ENCODE measurements at places on chromosomes 3 and 15. TPM values are rescaled to one million over a fixed set of nuclear protein-coding genes. Genes with fewer than 3 reads are reported as not detected.

DNA sequence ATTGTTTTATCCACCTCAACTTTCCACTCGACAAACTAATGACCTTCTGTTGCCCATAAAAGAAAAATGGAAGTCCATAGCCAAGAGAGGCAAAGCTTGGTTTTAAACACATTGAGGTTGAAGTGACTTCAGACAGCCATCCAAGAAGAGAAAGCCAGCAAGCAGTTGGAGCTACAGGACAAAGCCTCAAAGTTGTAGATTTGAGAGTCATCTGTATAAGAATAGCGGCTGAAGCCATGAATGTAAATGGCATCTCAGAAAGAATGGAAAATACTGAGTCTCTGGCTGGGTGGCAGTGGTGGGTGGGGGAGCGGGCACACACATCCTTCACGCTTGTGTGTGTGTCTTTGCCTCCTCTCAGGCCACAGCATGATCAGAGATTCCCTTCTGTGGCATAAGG lies 124.1 kb upstream of the CHRM5 start:
- DNase-seq, result no peak

DNA sequence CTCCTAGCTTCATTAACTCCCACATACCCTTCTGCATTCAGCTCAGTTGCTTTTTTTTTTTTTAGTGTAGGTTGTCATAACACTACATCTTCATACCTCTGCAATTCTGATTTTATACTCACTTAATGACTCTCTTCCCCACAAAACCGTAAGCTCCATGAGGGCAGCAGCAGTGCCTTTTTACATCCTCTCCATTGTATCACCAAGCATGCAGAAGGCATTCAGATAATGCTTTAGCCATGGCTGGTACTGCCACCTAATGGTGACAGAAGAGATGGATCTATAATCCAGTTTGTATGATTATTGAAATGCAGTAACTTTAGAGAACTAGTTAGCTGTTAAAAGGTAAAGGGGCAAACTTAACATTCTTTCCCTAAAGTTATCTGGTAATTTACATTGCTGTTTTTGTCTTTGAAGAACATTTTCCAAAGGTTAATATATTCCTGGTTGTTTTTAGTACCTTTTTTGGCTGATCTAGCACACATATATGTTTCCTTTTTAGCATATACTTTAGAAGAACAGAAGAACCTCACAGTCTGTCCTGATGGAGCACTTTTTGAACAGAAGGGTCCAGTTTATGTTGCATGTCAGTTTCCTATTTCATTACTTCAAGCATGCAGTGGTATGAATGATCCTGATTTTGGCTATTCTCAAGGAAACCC lies 36.8 kb downstream of the ATP1B3 start:
- DNase-seq, result no peak

DNA sequence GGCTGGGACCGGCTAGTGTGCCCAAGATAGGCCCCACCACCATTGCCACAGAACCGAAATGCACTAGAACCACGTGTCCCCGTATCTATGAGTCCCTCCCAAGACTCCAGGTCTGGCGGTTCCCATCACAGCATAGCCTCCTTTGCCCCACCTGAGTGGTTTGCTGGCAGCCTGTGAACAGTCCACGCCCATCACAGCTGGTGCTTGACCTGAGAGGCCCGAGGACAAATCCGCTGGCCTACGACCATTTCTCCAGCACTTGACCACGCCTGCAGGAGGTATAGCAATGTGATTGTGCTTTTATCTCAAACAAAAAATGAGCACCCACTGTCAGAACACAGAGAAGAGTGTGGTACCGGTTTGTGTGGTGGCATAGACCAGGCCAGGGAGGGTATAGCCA lies 736.7 kb upstream of the GBE1 start:
- DNase-seq, result no peak

GRCh38 chr3:151278230-151278629 lies at the start of gene P2RY14:
Gene P2RY14 (minus strand): TSS chr3:151278542. CDS start chr3:151214316, 64,226 bp downstream.
- no peak for DNase-seq

DNA sequence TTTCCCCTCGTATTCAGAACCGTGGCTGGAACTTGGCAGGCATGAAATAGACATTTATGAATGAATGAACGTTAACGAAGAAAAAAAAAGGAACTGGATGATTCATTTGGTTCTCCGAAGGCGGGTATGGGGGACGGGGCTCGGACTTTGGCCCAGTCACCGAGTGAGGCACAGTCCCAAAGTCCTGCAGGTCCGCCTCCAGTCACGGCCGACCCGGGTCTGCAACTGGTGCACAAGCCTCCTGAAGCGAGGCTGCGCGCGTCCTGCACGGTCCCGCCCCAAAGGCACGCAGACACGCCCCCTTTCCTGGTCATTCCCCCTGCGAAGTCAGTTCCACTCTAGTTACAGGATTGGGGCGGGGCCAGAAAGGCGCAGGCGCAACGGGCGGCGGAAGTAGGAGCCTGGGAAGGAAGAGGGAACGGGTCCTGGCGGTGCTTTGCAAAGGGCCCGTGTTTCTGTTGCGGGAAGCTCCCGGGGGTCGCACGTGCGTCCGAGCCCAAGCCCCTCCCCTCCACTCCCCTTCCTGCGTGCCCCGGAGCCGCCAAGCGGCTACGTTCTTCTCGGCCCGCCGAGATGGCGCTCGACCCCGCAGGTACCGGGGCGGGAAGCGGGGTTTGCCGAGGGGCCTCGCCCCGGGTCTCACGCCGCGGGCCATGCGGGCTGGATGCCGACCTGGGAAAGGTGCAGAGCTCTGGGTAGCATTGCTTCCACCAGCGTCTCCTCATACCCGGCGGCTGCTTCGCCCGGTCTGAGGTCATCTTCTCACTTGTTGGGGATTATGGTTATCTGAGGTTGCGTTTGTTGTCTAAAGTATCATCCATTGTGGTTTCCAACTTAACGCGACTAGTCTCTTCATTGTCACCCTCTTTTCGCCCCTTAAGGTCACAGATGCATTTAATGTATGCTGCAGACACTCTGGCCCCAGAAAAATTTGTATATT lies at the start of gene CMC1:
TSS of gene CMC1 (plus strand) at position 399 of the 940 bp plus-strand sequence. CDS start at position 574, 175 bp downstream.
- DNase-seq, result peak; percentile 99

GRCh38 chr3:113499081-113499480 lies 15.9 kb downstream of the SPICE1 start:
- no peak for DNase-seq

DNA sequence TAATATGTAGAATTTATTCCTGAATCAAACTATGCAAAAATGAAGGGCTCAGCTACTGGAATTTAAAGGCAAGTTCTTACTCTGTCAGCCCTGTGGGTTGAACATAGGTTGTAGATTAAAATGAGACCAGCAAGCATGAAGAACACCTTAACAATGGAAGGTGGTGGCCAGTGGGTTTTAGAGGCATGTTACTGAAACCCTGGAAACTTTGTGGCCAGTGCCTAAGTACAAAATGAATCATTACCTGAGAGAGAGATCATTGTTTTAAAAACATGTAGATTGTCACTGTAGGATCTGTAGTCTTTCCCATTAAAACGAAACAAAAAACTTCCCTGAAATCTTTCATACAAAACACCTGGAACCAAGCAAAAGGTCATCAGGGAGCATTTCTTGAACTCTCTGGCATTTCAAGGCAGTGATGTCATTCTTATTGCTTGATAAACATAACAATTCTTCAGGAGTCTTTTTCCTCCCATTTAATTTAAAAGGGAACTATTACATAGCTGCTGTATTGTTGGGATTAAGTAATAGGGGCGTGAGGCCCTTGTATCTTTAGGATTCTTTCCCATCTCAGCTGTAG lies 51.8 kb downstream of the TMEM108 start:
- no peak for DNase-seq

The KCNMB2 gene
- total RNA-seq, result 6.7 TPM

The UBAP1L gene
- 1.7 TPM for total RNA-seq

The C3orf20 gene
- not detected for total RNA-seq

Data from right cardiac atrium (tissue), 5 donors.